ENCODE measurements at places on chromosomes 1 and 21.

DNA sequence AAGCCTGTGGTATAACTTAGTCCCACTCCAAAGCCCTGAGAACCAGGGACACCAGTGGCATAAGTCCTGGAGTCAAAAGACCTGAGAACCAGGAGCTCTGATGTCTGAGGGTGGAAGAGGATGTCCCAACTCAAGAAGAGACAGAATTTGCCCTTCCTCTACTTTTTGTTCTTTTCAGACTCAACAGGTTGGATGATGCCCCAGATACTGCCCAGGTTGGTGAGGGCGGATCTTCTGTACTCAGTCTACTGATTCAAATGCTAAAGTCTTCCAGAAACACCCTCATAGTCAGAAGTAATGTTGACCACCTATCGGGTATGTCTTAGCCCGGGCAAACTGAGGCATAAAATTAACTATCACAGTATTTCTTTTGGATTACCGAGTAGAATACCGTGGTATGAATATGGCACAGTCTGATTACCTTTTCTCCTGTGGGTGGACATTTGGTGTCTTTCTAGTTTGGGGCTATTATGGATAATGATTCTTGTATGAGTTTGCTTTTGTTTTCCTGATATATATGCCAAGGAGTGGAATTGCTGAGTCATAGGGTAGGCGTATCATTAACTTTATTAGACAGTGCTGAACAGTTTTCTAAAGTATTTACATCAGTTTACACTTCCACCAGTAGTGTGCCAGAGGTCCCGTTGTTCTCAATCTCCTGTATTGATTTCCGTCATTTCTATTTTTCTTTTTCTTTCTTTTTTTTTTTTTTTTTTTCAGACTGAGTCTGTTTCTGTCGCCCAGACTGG, 3.2 kb upstream of the CHAF1B start:
- no peak for DNase-seq

DNA sequence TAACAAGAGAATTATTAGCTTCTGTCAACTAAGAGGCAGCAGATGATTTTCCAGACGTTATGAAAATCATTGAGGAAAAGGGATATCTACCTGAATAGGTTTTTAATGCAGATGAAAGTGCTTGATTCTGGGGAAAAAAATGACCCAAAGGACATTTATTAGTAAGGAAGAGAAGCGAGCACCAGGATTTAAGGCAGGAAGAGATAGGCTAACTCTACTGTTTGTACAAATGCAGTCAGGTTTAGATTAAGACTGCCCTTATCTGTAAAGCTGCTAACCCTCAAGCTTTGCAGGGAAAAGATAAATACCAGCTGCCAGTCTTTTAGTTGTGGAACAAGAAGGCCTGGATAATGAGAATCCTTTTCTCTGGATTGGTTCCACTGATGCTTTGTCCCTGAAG, 33.0 kb upstream of the LRIG2 start:
- DNase-seq: no peak

- DNase-seq: no peak
Observed at GRCh38 chr1:206517784-206518183, 10.5 kb downstream of the RASSF5 start.

DNA sequence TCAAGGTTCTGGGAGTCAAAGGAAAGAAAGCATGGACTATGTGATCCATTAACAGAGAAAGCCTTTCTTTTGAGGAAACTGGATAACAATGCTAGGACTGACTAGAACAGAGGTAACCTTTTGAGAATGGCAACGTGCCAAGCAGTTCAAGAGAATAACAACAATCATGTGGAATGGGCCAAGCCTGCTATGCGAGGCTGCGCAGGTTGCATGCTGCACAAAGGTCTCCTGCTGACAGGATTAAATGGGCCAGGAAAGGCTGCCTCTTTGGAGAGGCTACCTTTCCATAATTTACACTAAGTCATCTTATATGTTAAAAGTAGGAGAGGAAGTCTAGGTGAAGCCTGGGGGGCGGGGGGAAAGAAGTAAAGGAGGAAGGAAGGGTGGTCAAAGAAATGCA, 5.8 kb downstream of the PCNX2 start:
- DNase-seq: no peak

- DNase-seq: no peak
Observed at GRCh38 chr1:64921771-64922170, 44.6 kb downstream of the JAK1 start.

DNA sequence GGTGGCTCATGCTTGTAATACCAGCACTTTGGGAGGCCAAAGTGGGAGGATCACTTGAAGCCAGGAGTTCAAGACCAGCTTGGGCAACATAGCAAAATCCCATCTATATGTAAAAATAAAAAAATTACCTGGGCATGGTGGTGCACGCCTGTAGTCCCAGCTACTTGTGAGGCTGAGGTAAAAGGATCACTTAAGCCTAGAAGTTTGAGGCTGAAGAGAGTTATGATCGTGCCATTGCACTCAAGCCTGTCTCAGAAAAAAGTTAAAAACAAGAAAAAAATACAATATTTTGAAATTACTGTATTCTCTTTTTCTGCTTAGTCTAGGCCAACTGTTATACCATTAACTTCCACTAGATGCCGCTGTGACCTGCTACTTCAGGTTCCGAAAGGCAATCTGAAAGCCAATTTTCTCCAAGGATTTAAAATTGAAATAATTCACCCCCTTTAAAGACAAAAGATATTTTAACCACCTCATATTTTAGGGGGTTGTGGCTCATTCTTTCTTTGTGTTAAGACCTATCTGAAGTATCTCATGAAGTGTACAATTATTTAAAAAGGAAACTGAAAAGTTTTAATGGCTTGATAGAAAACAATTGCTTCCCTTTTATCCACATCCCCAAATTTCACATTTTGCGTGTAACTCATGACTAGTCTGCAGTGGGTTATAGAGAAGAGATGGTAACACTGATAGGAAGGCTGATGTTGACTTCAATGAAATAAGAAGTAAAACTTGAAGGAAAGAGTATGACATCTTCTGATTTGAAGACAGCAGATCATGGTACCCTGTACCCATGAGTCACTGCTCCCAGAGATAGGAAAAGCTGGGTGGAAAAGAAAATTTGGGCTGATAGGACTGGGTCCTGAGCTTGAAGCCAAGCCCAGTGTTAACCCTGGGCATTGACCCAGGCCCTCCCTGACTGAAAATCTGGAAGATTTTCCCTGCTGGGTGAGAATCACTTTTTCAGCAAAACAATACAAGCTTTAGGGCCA, 24.4 kb upstream of the CLDN14 start:
- peak; percentile 45 for DNase-seq

GRCh38 chr1:36591278-36591677, 108.6 kb upstream of the CSF3R start:
- DNase-seq: no peak

DNA sequence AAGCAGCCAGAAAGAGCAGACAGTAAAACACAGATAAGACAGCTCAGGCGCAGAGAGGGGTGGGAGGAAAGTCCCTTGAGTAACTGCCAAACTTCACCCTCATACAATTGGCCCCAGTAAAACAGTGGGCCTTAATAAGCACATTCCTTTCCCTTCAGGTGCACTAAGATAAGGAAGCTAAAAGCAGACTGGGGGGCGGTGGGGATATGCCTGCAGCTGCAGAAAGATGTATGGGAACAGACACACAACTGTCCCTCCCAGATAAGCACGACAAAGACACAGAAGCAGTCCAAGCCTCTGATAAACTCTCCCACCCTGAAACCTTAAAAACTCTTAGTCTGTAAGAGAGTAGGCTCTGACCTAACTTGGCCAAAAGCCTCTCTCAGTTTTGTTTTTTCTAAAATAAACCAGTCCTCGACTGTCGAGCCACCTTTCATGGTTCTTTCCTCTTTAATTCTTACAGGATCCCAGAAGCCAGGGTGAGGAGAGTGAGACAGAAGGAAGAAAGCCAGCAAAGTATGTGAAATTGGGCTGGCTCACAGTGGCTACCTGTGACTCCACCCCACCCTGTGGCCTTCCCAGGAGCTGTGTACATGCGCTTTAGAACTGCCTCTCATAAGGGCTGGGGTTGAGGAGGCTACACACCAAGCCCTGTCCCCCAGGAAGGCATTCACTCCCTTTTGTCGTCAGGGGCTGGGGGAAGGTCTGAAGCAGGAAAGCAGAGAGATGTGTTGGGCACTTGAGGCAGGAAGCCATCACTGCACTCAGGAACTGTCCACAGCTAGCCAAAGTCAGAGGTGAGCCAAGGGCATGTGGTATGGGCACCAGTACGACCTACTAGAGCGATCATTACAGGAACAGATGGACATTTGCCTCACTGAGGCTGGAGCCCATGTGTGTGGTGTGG, 4.6 kb downstream of the PGLYRP4 start:
- no peak for DNase-seq

DNA sequence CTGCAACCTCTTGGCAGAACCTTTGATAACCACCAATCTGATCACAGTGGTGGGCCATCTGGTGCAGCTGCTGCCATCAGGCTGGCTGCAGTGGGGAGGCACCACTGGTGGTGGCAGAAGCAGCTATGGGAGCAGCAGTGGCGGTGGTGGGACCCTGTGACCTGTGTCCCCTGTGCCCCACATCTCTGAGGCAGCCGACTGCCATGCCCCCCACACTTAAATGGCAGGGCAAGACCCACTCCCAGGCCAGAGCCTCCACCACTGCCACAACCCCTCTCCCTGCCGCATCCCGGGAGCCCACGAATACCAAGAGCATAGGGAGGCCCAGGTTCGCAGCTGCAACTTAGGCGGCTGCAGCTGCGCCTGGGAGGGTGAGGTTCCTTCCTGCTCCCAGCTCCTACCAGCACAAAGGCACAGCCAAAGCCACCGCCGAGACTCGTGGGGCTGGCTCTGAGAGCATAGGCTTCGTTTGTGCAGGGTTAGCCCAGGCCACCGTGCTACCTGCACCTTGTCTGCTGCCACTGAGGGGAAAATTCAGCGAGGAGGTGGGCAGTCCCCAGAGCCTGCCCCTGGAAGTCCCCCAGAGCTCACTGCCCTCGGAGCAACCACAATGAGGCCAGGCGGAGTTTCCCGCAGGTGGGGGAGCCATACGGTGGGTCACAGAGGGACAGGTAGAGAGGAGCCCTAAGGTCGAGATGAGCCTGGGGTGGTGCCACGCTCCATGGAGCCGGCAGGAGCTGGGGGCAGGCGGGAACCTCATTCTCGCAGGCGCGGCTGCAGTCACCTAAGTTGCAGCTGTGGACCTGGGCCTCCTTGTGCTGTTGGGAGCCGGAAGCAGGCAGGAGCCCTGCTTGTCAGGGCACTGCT, 518.7 kb downstream of the RWDD3 start:
- DNase-seq: no peak

DNA sequence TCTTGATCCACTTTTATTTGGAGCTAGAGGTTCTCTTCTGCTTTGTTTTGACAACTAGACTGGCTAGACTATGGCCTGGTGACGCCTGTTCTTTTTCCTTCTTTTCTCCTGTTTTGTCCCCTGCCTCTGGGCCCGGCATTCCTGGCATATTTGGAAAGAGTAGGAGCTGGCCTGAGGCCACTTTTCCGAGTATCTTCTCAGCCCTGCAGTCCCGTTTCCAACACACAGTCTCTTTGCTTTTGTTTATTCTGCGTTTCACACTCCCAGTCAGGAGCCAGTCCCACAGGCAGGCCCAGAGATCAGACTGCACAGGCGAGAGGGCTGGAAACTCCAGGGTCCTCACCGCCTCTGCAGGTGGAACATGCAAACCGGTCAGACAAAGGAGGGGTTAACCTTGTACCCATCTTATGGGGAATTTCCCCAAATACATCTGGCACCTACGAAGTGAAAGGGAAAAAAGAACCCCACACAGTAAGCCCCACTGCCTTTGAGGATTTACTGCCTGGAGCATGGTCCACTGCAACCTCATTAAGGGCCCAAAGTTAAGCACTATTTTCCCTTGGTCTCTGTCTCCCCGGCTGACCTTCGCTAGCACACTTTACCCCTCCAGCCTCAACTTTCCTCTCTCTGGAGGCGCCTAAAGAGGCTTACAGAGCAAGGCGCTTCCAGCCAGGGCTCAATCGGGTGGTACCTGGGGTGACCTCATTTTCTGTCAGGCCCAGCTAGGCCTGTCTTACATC, 141.1 kb downstream of the TOMM20 start:
- DNase-seq: no peak

GRCh38 chr1:110227774-110228173, 17.7 kb downstream of the KCNC4 start:
- no peak for DNase-seq

DNA sequence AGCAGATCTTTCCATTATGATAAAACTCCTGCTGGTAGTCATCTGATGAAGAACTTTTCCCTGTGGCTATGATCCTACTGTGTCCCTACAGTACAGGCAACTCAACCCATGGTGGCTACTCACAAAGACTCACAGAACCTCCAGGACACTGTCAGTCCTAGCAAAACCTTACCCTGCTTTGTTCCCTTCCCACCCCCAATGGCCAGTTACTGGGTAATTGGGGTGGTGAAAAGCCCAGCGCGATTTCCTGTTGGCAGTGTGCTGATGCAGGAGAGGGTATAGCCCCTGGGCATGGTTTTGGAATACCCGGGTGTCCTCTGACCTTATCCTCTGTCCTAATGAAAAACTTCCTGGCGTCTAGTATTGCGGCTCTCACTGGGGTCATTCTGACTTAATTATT, 533 bp upstream of the RGL1 start:
- DNase-seq: no peak
